ENCODE measurements at places on chromosomes 3 and 15.

DNA sequence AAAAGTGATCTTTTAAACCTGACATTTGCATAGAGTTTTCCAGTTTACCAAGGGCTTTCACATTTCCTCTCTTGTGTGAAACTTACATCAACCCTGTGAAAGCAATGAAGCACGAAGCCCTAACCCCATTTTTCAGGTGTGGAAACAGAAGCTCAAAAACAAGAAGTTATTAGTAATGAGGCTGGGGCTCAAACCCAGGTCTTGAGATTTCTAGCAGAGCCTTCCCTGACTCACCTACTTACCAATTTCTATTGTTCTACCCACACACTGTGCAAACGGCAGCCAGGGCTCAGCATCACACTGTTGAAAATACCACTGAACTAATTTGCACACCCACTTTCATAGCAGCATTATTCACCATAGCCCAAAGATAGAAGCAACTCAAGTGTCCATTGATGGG, 117.8 kb upstream of the IGF1R start:
- DNase-seq, result no peak

GRCh38 chr15:59553879-59554735, 57.5 kb upstream of the GCNT3 start:
- DNase-seq, result no peak

- no peak for DNase-seq
Measured at GRCh38 chr3:37032961-37033360, 39.6 kb downstream of the MLH1 start.

DNA sequence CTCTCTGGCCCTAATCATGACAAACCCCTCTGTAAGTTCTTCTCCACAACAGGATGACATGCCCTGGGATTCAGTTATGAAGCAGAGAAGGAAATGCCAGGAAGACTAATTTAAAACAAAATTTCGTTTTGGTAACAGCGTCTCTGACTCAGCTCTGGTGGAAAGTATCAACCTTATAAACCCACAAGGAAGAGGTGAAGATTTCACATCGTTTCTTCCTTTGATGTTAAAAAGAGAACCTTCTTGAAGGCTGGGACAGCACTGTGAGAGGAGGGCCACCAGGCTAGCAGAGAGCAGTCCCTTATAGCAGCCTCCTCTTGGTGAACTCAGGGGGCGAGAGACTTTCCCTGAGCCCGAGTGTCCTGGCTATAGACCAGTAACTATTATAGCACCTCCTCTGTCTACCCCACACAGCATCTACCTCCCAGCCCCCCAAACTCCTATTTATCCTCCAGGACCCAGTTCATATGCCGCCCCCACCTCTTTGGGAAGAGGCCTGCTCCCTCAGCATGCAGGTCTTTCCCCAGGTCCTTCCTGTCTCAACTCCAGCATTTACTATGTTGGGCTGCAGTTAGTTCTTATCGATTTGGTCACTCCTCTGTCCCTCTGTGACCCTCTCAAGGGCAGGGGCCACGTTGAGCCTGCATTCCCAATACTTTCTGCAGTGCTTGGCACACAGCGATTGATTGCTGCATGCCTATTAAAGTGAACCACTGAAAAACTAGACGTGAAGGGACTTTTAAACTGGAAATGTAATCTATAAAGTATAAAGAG, 321.5 kb upstream of the ICE2 start:
- no peak for DNase-seq

DNA sequence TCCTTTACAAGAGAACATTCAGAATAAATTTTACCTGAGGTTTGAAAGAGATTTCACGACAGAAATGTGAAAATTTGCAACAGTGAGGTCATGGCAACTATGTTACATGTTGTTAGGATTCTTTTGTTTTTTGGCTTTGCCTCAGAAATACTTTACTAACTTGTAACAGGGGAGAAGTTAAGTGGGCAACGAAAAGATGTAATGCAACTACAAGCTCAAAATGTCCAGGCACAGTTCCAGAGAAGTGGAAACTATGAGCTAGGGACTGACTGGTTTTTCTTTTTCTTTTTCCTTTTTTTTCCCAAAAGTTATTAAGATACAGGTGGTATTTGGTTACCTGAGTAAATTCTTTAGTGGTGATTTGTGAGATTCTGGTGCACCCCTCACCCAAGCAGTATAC, 111.5 kb upstream of the PPP2R3A start:
- no peak for DNase-seq

- no peak for DNase-seq
Measured at GRCh38 chr3:9933561-9934234, at the start of gene CRELD1. Gene CRELD1 (plus strand): TSS chr3:9933834. CDS start chr3:9934439, 605 bp downstream.

GRCh38 chr15:62121273-62122015, 43.6 kb downstream of the C2CD4B start:
- DNase-seq, result no peak

GRCh38 chr3:149701977-149702350, 44.1 kb upstream of the WWTR1 start:
- DNase-seq, result no peak

DNA sequence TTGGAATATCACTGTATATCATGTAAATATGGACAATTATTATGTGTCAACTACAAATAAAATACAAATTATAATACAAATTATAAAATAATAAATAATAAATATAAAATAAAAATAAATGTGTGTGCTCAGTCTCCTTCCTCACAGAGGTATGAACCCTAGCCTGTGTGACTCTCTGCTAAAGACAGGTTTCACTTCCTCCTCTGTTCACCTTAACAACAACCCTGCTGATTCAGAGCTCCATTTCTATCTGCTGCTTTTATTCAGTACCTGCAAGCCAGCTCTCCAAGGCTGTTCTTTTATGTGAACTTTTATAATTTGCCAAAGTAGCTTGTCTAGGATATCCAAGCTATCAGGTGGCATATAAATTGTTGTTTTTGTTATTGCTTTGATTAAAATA, 610.7 kb upstream of the GRM7 start:
- DNase-seq, result no peak

GRCh38 chr3:169666376-169667165, 3.1 kb upstream of the MECOM start:
- DNase-seq, result no peak

- DNase-seq, result no peak
Measured at GRCh38 chr3:53804697-53805462, 41.3 kb downstream of the CHDH start.

DNA sequence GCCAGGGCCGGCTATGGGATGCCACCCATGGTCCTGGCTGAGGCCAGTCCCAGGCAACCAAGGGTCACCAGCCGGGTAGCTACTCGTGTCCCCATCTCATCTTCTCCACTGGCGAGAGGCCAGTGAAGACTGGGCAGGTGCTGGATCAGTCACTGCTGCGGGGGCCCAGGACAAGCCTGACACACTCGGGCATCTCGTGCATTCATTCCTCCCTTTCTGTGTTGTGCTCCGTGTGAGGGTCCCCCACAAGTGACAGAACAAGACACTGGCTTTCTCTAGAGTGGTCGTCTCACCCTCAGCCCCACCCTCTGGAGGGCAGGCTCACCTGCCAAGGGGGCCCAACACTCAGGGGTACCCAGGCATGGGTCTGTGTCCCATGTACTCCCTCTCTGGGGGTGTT, 48.4 kb downstream of the ROPN1B start:
- no peak for DNase-seq

GRCh38 chr15:32774022-32774421, 56.2 kb downstream of the GREM1 start:
- no peak for DNase-seq

- DNase-seq, result no peak
Measured at GRCh38 chr15:91108421-91108820, 8.4 kb downstream of the SV2B start.

DNA sequence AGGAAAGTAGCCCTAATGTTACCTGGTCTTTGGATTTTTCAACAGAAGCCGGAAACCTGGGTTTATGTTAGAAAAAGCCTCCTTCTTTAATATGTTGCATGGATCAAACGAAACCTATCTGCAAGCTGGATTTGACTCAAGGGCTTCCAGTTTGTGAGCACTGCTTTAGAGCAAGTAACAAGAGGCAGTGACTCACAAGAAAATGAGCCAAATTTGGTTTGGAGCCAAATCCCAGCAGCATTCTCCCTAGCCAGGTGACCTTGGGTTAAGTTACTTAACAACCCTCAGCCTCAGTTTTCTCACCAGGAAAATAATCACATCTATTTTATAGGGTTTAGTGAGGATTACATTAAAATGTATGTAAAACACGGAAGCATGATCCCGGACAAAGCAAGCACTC, 215.2 kb upstream of the PRICKLE2 start:
- DNase-seq, result no peak

DNA sequence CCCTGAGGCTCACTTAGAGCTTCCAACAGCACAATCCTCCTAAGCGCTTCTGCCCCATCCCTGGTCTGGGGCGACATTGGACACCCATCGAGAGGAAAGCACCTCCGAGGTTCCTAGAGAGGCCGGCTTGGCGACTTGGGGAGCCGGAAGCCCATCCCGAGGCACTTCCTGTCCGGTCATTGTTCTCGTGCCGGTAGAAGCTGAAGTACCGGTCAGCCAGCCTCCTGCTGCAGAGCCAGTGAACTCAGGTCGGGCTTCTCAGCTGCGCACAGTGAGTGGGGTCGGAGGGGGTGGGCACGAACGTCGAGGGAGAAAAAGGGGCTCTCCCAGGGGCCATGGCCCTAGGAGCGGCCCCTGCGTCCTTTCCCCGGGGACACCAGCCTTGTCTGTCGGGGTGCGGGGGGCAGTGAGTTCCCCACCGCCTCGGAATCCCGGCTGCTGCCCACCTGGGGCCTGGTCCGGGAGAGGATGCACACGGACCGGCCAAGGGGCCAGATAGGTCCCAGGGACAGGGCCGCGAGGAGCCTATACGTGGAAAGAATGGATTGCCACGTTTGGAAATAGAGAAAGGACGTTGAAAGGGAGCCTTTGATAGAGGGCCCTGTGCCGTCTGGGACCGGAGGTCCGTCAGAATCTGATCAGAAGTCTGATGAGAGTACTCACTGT, at the start of gene ZNF35:
TSS of gene ZNF35 (plus strand) at position 169 of the 666 bp plus-strand sequence. CDS start 2,336 bp downstream, outside the sequence.
- no peak for DNase-seq

DNA sequence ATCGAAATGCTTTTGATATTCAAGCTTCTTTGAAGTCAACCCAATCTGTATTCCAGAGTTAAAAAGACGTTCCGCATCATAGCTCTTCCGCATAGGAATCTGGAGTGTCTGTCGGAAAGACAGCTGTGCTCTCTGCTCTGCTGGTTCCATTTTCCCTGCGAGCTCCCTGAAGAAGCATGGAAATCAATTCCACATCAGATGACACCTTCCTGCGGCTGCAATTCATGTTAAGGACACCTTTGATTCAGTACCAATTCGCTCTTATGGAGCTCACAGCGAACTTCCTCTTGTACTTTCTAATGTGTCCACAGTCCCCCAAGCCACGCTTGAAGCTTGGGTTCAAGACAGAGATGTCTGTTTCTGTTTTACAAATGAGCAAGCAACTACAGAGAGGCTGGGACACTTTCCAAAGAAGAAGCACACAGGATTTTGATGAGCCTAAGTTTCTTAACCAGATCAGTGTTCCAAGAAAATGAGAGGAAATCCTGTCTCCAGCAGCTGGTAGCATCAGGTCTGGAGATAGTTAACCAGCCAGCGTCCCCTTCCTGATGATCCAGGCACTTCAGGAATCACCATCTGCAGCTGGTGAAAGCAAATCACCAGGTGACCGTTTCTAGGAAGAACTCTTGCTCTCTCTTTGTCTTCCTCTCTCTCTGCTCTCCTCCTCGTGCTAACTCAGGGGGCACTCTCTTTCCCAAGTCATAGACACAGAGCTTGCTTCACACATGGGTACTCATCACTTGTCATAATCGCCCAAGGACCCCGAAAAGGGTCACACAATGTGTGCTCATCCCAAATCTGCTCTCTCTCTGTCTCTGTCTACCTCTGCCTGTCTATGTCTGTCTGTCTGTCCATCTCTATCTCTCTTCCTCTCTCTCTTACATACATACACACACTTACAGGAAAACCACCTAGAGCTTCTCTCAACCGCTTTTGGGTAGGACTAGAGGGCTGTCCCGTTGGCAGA, 281.8 kb downstream of the FAM43A start:
- DNase-seq, result no peak

DNA sequence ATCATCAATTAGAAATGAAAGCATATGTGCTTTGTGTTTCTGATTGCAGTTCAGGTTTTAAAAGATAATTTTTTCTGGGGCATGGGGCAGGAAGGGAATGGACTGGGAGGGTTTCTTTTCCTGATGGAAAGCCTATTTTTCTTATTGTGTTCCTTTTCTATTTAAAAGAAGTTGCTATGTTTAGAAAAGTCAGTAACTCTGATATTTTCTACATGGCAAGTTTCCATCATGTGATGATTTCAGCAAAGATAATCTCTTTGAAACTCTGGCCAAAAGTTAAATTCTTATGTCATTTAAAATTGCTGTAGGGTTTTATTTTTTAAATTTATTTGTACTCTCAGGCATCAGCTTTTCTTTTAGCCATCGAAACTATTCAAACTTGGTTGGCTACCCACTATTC, 601.2 kb downstream of the FOXP1 start:
- no peak for DNase-seq

- DNase-seq, result no peak
Measured at GRCh38 chr3:47385007-47385406, 4.2 kb downstream of the PTPN23 start.

- DNase-seq, result no peak
Measured at GRCh38 chr3:30649572-30650318, 43.3 kb downstream of the TGFBR2 start.

DNA sequence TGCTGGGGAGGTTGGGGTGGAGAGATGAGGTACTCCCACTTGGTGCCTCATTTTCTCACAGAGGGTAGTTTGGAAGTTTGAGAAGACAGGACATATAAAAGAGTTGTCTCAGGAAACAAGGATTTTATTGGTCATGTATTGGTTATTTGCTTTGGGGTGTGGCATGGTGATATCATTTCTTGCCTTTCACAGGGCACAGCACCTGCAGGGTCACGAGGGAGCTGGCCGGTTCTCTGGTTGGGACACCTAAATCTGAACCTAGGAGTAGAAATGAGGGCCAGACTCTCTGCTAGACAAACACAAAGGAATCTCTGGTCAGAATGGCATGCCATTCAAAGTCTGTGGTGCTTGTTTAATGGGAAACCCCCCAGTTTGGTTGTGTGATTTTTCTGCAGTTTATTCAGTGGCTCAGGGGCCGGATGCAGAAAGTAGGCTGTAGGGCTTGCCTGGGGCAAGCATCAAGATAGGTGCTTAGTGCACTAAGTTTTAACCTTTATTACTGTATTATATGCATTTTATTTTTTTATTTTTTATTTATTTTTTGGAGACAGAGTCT, 237.7 kb upstream of the EIF1B start:
- no peak for DNase-seq

GRCh38 chr3:8445861-8446260, 55.8 kb upstream of the LMCD1 start:
- no peak for DNase-seq

GRCh38 chr3:8841472-8841871, 72.1 kb upstream of the OXTR start:
- no peak for DNase-seq

GRCh38 chr15:37678124-37678523, 256.3 kb upstream of the TMCO5A start:
- DNase-seq, result no peak

GRCh38 chr3:52118156-52118875, 35.9 kb downstream of the POC1A start:
- no peak for DNase-seq

- DNase-seq, result no peak
Measured at GRCh38 chr15:88341006-88341405, 84.5 kb upstream of the NTRK3 start.

Data from NCI-H1436 treated with DMSO at 0.1 percent for 48 hours (cell line).